Breast epithelium (tissue), 4 donors: ENCODE measurements at places on chromosomes 2 and 18. TPM values are rescaled to one million over a fixed set of nuclear protein-coding genes. Genes with fewer than 3 reads are reported as not detected.

DNA sequence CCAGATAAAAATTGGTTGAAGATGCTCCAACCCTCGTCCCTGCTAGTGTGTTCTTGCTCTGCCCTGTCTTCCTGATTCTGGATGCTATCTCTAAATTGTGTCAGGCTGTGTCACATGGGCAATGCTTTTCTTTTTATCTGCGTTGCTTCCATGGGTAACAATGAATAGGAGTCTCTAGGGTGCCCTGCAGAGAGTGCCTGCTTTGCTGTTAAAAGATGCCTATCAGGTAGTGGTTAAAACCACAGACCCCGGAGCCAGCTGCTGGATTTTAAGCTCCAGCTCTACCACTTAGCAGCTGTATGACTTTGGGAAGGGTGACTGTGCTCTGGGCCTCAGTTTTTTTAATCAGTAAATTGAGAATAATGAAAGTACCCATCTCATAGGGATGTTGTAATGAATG lies 340.3 kb downstream of the PLCL1 start:
- H3K27me3 ChIP-seq: no peaks in the 10 kb centered on the region
- H3K4me1 ChIP-seq: no peaks in the 10 kb centered on the region
- H3K27ac ChIP-seq: no peak overlapping the region
- DNase-seq: no peak
- no peak overlapping the region for H3K4me3 ChIP-seq

DNA sequence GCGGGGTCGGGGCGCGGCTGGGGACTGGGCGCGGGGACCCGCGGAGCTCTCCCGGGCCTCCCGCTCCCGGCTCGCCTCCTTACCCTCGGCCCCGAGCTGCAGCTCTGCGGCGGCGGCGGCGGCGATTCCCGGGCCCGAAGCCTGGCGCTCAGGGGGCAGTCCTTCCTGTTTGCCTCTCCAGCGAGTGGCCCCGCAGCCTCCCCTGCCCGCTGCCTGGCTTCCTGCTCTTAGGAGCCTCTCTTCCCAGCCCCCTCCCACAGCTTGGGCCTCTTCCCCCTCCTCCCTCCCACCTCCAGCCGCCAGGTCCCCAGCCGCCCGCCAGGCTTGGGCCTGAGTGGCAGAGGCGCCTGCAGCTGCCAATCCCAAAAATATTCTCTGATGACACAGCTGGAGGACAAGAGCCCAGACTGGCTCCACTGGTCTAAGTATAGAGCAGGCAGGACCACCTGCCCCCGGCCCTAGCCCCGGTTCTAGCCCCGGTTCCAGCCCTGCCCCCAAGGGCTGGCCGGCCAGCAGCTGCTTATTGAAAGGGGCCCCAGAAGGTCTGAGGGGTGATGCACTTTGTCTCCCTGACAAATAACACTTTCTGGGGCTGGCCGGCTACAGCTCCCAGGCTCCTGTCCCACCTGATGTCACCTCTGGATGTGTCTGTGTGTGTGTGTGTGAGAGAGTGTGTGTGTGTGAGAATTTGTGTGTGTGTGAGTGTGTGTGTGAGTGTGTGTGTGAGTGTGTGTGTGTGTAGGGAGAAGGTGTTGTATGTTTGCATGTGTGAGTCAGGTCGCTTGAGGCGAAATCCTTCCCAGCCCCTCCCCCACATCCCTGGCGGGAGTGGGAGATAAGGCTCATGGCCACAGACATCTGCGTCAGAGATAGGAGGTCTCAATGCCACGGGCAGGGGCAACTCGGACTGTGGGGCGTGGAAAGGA lies at the start of gene OBSL1:
Gene OBSL1, minus strand, starts transcription at position 229 of the 926 bp plus-strand sequence. CDS start 307 bp downstream, outside the sequence.
- H3K36me3 ChIP-seq: no peaks in the 10 kb centered on the region
- H3K27me3 ChIP-seq: no peaks in the 10 kb centered on the region
- peak within 1 kb of the TSS; percentile 99 for H3K4me3 ChIP-seq
- no peaks in the 10 kb centered on the region for H3K4me1 ChIP-seq
- peak within 1 kb of the TSS; percentile 77 for H3K27ac ChIP-seq

GRCh38 chr2:237673130-237674001 lies 46.0 kb downstream of the LRRFIP1 start:
- H3K4me1 ChIP-seq: peaks cover 6% of the 10 kb centered on the region
- no peak for DNase-seq
- H3K36me3 ChIP-seq: no peaks in the 10 kb centered on the region

GPBAR1 gene
- total RNA-seq: 22.2 TPM

DNA sequence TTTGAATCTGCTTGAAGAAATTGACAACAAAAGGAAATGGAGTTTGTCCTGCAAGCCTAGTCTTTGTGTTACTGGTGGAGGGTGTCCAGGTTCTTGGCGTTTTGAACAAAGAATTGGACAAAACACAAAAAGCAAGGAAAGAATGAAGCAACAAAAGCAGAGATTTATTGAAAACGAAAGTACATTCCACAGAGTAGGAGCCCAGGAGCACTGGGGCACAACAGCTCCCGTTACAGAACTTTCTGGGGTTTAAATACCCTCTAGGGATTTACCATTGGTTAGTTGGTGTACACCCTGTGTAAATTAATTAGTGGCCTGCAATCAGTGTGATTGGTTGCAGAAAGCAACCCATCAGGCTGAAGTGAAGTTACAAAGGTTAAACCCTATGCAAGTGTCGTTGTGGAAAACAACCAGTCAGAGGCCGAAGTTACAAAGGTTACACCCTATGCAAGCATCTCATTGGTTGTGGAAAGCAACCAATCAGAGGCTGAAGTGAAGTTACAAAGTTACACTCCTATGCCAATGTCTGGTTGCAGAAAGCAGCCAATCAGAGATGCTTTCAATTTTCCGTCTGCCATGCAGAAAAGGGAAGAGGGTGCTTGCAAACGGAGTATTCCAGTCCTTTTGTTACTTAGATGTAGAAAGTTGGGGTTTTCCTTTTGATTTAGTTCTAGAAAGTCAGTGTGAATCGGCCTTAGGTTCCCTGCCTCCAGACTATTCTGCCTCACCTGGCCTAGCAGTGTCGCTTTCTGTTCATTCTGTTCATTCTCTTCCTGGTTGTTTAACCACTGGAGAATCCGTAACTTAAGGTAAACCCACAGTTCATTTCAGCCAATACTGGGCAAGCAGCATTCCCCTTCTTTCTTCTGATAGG lies 47.6 kb upstream of the PTH2R start:
- no peak for DNase-seq
- H3K27ac ChIP-seq: peak overlapping the region; percentile 36
- no peaks in the 10 kb centered on the region for H3K27me3 ChIP-seq
- peaks cover 3% of the 10 kb centered on the region for H3K36me3 ChIP-seq
- no peaks in the 10 kb centered on the region for H3K4me1 ChIP-seq
- peak overlapping the region; percentile 63 for H3K4me3 ChIP-seq

DNA sequence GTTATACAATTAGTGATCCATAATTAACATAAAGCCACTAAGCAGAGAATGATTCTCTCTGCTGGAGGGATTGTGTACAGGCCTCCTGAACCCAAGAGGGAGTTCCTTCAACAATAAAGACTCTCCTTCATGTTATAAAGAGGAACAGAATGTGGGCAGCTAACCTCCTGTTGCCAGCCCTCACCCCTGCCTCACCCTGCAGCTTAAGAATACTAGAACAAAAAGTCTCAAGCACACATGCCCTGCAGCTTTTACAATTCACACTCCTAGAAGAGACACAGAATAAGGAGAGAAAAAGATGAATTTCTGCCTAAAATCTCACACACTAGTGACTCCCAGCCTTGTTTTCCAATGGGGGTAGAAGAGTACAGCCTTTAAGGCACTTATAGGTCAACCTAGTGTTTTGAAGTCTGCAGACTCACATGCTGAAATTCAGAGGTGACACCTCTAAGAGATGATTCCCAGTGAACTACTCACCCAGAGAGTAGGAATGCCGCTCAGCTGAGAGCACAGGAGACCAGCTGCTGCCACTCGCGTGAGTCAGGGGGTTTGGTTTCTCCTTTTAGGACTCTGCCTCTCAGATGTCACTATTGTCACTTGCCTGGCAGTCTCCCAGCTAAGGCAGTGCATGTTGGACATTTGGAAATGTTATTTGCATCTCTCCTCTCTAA lies 32.5 kb upstream of the IL1RL1 start:
- H3K4me3 ChIP-seq: no peak overlapping the region
- no peaks in the 10 kb centered on the region for H3K27me3 ChIP-seq
- H3K27ac ChIP-seq: no peak overlapping the region
- DNase-seq: no peak

DLGAP1 gene
- 17.6 TPM for total RNA-seq

GRCh38 chr2:86147793-86148192 lies 41.8 kb downstream of the PTCD3 start:
- H3K27ac ChIP-seq: no peak overlapping the region
- H3K27me3 ChIP-seq: no peaks in the 10 kb centered on the region
- no peaks in the 10 kb centered on the region for H3K4me1 ChIP-seq
- no peak overlapping the region for H3K4me3 ChIP-seq
- H3K36me3 ChIP-seq: peaks cover 18% of the 10 kb centered on the region

- H3K36me3 ChIP-seq: peaks cover 22% of the 10 kb centered on the region
- no peaks in the 10 kb centered on the region for H3K27me3 ChIP-seq
- H3K4me3 ChIP-seq: no peak overlapping the region
- no peak for DNase-seq
These were observed 39.8 kb downstream of the ANO7 start for GRCh38 chr2:241228081-241228859.

TDRD15 gene
- 0.59 TPM for total RNA-seq

- H3K27ac ChIP-seq: no peak overlapping the region
- H3K4me3 ChIP-seq: no peak overlapping the region
- no peaks in the 10 kb centered on the region for H3K27me3 ChIP-seq
- no peaks in the 10 kb centered on the region for H3K36me3 ChIP-seq
These were observed 165.2 kb downstream of the SH3BP4 start for GRCh38 chr2:235116885-235117492.

- no peak for DNase-seq
- no peaks in the 10 kb centered on the region for H3K4me1 ChIP-seq
- no peaks in the 10 kb centered on the region for H3K27me3 ChIP-seq
- no peak overlapping the region for H3K27ac ChIP-seq
- H3K36me3 ChIP-seq: no peaks in the 10 kb centered on the region
These were observed 201.2 kb downstream of the MYCN start for GRCh38 chr2:16141641-16141921.

DNA sequence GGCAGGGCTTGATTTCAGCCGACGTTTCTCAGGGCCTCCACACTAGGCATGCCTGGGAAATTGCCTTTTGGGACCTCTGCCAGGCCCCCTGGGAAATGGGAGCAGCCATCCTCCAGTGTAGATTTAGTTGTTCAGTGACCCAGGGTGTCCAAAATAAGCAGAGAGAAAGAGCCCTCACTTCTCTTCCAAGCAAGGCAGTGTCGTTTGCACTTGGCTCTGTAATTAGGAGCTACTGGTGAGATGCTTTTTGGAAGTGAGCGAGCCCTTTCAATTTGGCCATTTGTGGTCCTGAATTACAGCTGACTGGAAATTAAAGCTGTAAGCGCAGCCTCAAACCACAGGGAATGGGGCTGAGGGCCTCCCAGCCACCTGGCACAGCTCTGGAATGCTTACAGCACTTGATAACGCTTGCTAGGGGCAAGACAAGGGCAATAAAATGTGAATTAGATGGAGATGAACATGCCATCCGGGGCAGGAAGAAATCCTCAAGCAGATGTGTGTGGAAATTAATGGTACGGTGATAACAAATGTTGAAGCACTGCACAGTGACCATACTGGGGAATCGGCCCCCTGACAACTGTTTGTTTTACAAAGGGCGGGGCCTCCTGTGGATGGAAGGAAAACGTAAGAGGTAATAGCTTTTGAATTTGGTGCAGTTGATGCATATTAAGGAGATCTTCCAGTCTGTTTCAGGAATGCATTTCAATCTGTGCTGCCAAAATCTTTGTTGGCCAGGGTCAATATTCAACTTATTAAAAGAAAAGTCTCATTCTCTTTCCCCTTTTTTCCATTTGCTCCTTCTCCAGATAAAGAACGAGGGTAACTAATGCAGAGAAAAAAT lies 173.1 kb downstream of the UXS1 start:
- no peak overlapping the region for H3K27ac ChIP-seq
- peaks cover 7% of the 10 kb centered on the region for H3K4me1 ChIP-seq
- DNase-seq: no peak
- no peaks in the 10 kb centered on the region for H3K36me3 ChIP-seq
- no peaks in the 10 kb centered on the region for H3K27me3 ChIP-seq
- H3K4me3 ChIP-seq: no peak overlapping the region

NCL gene
- total RNA-seq: 189 TPM

GRCh38 chr2:238510911-238511613 lies 84.3 kb downstream of the ASB1 start:
- no peak overlapping the region for H3K27ac ChIP-seq
- DNase-seq: no peak
- H3K4me1 ChIP-seq: no peaks in the 10 kb centered on the region
- no peak overlapping the region for H3K4me3 ChIP-seq

GPC1 gene
- 21.0 TPM for total RNA-seq

C1GALT1C1L gene
- 2.0 TPM for total RNA-seq

DNA sequence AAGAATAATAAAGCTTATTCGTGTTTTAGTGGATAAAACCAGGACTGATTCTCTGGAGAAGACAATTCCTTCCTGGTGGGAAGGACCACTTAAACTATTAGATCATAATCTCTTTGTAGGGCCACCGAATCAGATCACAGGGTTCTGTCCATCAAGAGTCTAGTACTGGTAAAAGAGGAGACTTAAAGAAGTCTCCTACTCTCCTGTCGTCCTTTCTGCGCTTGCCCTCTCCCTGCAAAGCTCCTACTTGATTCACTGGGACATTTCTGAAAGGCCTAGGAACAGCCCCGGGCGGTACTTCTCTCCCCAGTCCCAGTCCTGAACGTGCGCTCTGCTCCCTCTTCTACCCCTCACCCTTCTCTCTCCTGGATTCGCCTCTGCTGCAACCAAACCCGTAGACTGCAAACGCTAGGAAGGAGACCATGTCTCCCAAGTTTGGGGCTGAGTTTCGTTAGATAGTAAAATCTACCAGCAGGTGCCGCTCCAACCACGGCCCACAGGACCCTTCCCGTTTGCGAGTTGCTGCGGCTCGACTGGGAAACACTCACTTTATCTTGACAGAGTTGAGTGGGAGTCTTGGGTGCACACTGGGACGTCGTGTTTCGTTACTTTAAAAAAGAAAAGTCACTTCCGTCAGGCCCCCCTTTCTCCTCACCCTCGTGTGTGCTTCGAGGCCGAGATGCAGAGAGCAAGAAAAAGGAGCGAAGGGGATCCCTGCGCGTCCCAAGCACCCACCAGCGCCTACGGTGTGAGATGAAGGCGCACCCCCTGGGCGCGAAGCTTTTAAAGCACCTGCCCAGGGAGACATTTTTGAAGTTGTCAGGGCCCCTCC lies 923 bp downstream of the FIGLA start:
- peaks cover 45% of the 10 kb centered on the region for H3K27me3 ChIP-seq
- no peak overlapping the region for H3K27ac ChIP-seq
- no peaks in the 10 kb centered on the region for H3K36me3 ChIP-seq
- no peaks in the 10 kb centered on the region for H3K4me1 ChIP-seq
- peak overlapping the region; percentile 37 for H3K4me3 ChIP-seq

GRCh38 chr2:236665572-236666118 lies 96.0 kb downstream of the ACKR3 start:
- no peak for DNase-seq
- no peaks in the 10 kb centered on the region for H3K36me3 ChIP-seq
- no peaks in the 10 kb centered on the region for H3K27me3 ChIP-seq

AMER3 gene
- not detected for total RNA-seq

DNA sequence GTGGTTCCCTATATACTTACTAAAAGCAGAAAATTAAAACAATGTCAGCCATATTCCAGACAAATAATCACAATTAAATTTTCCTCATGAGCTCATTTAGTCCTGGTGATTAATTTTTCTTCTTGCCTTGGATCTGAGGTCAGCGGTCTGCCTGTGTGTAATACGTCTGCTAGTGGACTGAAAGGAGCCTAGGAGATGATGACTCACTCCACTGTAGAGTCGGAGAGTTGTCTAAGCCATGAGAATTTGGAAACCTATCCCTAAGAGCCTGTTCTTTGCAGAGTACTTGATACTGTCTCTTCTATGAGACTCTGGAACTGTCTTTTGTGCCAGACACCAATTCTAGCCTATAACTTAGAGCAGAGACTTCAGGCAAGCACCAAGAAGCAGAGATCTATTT lies 94.2 kb upstream of the RAB27B start:
- no peak for DNase-seq
- H3K4me1 ChIP-seq: no peaks in the 10 kb centered on the region
- H3K36me3 ChIP-seq: no peaks in the 10 kb centered on the region
- H3K27me3 ChIP-seq: no peaks in the 10 kb centered on the region

FAM117B gene
- total RNA-seq: 9.4 TPM

KIF5C gene
- 6.2 TPM for total RNA-seq
